ENCODE measurements at places on chromosomes 11 and 22.

DNA sequence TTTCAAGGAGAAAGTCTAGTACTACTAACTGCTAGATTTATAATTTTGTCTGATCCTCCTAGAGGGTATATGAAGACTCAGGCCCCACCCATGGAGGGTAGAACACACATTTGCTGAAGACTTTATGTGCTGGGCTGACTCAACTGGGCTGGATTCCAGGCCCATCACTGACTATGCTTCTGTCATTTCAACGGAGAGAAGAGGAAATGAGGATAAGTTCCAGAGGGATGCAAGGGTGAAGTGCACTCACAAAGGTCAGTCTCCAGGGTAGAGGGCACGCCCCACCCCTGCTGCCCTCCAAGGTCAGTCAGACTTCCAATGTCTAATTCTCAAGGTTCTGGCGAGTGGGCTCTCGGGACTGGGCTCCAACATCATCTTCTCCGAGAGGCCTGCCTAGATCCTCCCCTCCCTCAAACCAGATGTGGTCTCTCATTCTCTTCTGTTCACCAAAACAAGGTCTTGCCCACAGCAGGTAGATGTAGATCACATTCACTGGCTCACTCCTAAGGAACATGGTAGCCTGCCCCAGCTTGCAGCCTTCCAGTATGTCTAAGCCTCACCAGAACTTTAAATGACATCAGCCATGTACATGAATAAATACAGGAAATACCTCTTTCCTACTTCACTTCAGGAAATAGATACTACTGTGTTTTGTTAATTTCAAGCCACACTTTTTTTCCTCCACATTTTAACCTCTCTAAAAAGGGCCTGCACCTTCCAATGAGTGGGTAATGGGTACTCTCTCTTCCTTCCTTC, 7.3 kb upstream of the C11orf86 start:
- no peak for DNase-seq

GRCh38 chr11:64320556-64320955, 2.6 kb downstream of the PRDX5 start:
- no peak for DNase-seq

DNA sequence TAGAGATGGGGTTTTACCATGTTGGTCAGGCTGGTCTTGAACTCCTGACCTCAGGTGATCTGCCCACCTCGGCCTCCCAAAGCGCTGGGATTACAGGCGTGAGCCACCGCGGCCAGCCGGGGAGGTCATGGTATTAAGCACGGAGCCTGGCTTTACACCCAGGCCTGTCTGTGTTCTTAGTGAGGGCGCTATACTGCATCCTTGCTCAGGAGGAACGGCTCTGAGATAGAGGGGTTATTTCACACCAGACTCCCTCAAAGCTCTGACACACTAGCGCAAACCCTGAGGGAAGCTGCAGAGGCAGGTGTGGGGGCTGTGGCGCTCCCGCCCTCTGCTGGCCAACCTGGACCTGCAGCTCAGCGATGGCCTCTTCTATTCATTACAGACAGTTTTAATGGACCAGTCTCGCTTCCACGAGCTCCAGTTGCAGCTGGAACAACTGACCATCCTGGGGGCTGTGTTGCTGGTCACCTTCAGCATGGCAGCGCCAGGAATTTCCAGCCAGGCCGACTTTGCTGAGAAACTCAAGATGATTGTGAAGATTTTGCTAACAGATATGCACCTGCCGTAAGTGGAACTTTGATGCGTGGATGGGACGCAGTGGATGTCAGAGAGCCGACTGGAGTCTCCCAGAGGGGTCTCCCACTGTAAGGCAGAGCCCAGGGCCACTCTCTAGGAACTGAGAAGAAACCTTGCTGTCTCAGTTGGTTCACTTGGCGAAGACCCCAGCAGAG, 26.2 kb downstream of the TCP11L1 start:
- DNase-seq, result peak; percentile 71

GRCh38 chr11:95095858-95096587, 6.4 kb downstream of the ENDOD1 start:
- DNase-seq, result no peak

DNA sequence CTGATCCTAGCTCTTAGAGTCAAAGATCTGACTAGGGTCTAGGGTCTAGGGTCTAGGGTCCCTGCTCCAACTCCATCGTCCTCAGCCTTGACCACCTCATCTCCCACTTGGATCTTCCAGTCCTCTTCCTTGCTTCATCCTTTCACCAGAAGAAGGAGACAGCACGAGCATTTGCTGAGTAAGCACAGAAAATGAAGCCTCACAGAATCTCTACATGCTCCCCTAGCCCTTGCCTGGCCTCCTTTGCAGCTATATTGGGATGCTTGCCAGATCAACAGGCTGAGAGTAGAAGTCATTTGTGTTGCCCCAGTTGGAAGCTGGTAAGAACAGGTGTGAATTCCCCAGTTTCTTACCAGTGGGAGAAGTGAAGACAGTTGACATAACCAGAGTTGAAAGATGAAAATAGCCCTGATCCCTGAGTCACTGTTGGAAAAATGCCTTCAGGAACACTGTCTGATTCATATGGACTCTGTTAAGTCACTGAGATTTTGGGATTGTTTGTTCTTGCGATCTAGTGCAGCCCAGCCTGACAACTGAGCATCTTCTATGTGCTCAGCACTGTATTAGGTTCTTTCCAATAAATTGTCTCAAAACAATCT, 552.5 kb downstream of the INSC start:
- no peak for DNase-seq

- no peak for DNase-seq
Observed at GRCh38 chr11:112627588-112628045, 333.6 kb upstream of the NCAM1 start.

- DNase-seq, result no peak
Observed at GRCh38 chr11:45654231-45655011, 11.0 kb downstream of the CHST1 start.

DNA sequence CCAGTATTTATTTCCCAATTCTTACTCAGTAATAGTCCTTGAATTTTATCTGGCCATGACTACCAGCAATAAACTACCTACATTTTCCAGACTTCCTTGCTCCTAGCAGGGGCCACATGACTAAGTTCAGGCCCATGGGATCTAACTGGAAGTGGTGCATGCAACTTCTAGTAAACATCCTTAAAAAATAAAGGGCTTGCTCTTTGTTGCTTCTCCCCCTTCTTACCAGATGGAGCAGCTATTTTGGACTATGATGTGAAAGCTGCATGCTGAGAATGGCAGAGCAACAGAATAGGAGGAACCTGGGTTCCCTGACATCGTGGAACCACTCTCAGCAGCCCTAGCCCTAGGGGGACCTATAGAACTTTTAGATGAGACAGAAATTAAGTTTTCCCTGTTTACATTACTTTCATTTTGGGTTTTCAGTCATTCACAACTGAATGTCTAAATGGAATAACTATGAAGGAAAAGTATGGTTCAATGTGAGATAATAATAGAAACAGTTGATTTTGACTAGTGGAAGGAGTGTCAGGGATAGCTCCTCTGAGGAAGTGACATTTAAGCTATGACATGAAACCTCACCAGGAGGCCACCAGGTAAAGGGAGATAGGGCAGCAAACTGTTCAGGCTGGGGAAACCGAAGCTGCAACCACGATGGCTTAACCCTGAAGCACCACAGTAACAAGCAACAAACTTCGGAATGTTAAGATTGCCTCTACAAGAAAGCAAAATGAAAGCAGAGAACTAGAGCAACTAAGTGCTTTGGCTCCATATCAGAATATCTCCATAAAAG, 48.9 kb downstream of the PHF21A start:
- no peak for DNase-seq

DNA sequence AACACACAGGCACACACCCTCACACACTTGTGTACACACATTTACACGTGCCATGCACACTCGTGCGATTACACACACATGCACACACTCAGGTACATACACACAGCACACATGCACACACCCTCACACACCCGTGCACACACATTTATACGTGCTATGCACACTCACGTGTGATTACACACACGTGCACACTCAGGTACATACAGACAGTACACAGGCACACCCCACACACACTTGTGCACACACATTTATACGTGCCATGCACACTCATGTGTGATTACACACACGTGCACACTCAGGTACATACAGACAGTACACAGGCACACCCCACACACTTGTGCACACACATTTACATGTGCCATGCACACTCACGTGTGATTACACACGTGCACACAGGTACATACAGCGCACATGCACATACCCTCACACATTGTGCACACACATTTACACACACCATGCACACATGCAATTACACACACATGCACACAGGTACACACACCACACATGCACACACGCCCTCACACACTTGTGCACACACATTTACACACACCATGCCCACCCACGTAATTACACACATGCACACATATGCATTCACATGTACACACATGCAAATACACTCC, 4.6 kb downstream of the IFITM10 start:
- no peak for DNase-seq

DNA sequence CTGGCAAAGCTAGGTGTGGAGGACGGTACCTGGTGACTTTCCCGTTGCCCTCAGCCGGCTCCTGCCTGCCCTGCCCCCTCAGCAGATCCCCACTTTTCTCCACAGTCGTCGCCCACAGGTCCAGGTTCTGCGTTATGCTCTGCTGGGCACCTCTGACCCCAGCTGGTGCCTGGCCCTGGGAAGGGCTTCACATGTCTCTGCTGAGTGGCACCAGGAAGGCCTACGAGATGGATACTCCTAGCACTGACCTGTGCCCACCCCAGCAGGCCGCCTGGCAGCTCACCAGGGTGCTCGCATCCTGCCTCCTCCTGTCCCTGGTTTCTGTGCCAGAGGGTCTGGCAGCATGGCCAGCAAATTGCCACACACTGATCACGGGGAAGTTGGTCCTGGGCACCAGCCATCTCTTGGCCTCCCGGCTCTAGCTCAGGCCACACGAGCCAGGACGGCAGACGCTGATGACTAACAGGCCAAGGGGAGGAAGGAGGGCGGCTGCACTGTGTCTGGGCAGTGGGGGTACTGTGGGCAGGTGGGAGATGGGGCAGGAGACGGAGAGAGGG, 13.8 kb downstream of the CARS1 start:
- DNase-seq, result no peak

- no peak for DNase-seq
Observed at GRCh38 chr11:125070699-125071254, 7.7 kb downstream of the SLC37A2 start.

- DNase-seq, result no peak
Observed at GRCh38 chr11:72573072-72573854, 101.0 kb downstream of the PDE2A start.

- DNase-seq, result no peak
Observed at GRCh38 chr11:111936040-111936540, 1.1 kb upstream of the DIXDC1 start.

DNA sequence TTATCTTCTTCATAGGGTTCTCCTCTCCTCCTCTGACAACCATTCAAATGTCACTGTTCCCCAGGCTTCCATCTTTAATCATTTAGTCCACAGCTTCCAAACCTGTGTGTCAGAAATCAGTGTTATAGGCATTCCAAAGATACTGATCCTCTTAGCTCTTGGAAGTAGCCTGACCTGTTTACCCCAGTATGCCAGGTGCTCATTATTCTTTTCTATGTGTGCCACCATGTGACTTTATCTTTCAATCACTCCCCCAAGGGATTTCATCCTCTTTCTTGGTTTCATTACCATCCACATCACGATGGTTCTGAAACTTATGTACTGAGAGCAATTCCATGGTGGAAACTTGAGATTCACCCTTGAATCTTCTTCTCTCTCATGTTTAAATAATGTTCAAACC, 7.6 kb downstream of the POU2AF2 start:
- DNase-seq, result no peak

GRCh38 chr11:27842290-27842689, 142.0 kb upstream of the BDNF start:
- no peak for DNase-seq

DNA sequence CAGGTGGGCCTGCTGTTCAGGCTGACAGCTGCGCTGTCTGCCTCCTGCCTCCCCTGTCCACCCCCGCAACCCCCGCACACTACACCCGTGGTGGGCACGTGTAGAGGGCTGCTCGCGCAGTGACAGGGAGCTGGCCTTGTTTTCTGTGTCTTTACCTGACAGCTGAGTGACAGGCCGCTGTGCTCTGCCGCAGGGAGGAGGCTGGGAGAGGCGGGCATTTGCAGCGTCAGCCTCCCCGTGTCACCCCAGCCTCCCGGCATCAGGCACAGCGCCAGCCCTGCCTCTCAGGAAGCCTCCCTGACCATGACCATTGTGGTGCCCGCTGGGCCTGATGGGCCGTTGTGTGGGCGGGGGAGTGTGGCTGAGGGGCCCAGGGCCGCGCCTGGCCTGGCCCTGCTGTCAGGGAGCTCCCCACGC, 32.0 kb upstream of the RELT start:
- DNase-seq, result no peak

DNA sequence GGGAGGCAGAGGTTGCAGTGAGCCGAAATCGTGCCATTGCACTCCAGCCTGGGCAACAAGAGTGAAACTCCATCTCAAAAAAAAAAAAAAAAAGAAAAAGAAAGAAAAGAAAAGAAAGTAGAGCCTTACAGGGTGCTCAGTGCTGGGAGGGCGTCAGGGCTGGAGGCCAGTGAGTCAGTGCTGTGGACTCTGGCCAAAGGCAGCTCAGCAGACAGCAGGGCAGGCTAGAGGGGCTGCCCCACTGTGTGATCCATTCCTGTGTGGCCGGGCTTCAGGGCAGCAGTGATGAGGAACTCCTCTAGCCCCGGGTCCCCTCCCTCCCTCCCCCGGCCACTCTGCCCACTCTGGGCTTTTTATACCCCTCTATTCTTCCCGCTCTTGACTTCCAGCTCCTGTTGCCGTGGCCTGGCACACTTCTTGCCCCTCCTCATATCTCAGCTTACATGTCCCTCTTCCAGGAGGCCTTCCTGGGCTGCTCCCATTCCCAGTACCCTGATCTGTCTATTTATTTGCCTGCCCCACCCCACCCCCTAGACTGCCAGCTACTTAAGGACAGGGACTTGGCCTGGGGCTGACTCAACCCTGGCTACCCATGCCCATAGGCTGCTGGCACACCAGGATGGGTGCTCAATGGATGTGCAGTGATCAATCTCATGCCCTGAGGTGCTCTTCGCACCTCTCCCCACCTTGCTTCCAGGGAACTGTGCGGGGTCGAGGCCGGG, 10.1 kb downstream of the SYT12 start:
- no peak for DNase-seq

DNA sequence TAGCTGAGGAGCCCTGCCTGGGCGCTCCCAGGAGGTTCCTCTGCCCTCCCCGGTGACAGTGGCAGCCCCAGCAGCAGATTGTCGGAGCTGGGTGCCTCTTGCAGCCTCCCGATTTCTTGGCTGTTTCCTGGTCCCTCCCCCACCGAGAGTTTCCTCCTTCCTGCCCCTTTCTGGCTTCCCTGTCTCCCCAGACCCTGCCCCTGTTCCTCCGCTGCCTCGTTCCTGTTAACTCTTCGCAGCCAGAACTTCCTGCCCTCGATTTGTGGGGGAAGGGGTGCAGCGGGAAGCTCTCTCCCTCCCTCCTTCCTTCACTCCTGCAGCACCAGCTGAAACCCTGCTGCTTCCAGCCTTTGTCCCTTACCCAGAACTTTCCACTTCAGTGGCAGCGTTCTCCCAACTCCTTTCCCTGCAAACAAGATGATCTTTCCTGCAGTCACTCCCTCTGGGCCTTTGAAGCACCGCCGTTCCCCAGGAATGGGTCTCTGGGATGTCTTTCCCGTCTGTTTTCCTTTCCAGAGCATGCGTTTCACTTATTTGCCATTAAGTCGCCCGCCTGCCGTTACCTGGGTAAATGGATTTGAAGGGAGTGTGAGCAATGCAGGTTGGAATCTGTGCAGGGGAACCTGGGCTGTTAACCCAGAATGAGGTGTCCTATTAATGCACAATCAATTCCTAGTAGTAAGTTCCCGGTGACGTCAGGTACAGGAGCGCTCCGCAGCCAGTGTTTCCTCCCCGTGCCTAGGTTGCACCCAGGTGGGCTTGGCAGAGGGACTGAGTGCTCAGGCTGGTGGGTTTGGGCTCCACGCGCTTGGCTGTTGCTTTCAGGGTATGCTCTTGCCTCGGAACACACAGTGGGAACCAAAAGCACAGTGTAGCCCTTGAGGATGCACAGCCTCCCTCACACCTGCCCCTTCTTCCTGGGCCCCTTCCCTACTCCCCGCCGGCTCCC, 4.3 kb downstream of the GRK2 start:
- DNase-seq, result no peak

Data from stimulated activated CD4-positive, alpha-beta T cell treated with anti-CD3 and anti-CD28 coated beads, Interleukin-12 subunit alpha, Interleukin-12 subunit beta, amount 100 ng/mL, for 4 hours (primary cell).